ENCODE measurements at places on chromosomes 7 and 10. TPM values are rescaled to one million over a fixed set of nuclear protein-coding genes. Genes with fewer than 3 reads are reported as not detected.

Gene GPR146
- 14.4 TPM for total RNA-seq

Gene WEE2
- total RNA-seq = 1.4 TPM

Gene AKR1C8
- total RNA-seq = 7.5 TPM

Gene GIMAP7
- total RNA-seq = 7.4 TPM

- H3K27me3 ChIP-seq = no peaks in the 10 kb centered on the region
- H3K4me3 ChIP-seq = no peak overlapping the region
- DNase-seq = no peak
- H3K27ac ChIP-seq = no peak overlapping the region
Measured at GRCh38 chr7:14937581-14937980, 35.0 kb upstream of the DGKB start.

DNA sequence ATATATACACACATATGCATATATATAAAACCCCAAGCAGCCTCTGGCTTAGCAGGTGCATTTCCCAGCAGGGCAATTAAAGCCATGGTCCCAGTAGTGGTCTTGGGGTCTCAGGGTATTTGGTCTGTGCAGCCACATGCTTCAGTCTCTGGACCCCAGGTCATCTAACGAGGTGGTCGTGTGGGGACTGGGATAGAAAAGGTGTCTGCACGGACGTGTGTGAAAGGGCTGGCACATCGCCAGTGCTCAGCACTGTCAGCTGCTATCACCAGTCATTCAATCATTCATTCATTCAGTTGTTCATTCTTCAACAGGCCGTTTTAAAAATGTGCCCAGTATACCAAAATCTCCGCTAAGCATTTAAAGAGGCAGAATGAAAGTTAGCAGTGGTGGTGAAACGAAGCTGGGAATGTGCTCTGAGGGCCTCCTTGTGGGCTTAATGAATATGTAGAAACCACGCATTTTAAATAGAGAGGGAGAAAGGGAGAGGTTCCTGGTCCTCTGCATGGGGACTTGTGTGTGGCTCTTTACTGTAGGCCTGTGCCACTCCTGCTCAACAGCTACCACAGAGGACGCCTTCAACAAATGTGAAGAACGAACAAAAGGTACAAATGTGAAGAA lies 170.4 kb downstream of the EGFR start:
- H3K4me3 ChIP-seq = no peak overlapping the region
- no peaks in the 10 kb centered on the region for H3K27me3 ChIP-seq
- peaks cover 37% of the 10 kb centered on the region for H3K4me1 ChIP-seq
- no peak for DNase-seq

DNA sequence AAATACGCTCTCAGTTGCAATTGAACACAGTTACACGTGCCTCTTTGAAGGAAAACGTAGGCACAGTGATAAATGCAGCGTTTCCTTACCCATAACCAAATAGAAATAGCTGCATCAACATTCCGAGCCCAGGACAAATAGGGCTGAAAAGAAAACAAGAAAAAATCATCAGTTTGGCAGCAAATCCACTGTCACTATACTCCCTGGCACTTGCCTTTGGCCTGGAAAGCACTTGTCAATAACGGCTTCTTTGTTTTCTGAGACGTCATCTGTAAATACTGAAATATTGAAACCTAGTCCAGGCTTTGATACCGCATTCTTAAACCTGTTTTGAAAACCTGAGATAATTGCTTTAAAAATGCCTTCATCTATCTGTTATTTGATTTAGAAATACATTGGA lies 167.2 kb upstream of the AKR1E2 start:
- no peak overlapping the region for H3K4me3 ChIP-seq
- H3K27ac ChIP-seq = no peak overlapping the region
- no peaks in the 10 kb centered on the region for H3K27me3 ChIP-seq
- no peak for DNase-seq

GRCh38 chr7:34389332-34390078 lies 268.5 kb upstream of the NPSR1 start:
- no peak overlapping the region for H3K27ac ChIP-seq
- H3K27me3 ChIP-seq = no peaks in the 10 kb centered on the region
- H3K4me3 ChIP-seq = no peak overlapping the region
- H3K36me3 ChIP-seq = no peaks in the 10 kb centered on the region

DNA sequence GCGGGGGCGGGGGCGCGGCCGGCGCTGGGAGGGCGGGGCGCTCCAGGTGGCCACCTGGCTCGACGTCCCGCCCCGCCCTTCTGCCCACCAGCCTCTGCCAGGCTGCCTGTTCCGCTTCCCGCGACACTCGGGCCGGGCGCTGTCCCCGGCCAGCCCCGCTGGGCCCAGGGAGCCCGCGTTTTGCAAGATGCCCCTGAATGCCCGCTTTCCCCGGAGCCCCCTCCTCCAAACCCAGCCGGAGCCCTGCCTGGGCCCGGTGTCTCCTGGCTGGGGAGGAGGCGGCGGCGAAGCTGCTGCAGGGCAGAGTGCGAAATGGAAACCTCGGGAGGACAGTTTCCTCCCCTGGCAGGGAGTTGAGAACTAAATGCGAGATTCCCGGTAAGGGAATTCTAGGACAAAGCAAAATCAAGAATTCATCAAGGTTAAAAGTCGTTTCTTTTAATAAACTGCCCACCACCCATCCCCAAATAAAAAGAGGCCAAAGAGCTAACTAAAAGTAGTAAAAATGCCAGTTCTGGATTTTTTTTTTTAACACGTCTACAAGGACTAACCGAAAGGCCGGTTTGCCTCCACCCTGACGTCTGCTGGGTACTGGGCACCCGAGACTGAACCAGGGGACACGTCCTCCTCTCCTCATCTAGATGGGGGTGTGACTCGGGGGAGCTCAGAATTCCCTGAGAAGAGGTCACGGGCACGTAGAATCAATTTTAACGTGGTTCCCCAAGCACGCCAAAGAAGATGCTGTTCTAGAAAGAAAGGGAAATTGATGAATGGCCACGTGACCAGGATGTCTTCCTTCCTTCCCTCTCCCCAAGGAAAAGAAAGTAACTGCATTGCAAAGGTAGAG lies 200.4 kb upstream of the NFE2L3 start:
- H3K4me3 ChIP-seq = peak overlapping the region; percentile 74
- H3K27me3 ChIP-seq = no peaks in the 10 kb centered on the region
- DNase-seq = peak; percentile 31

DNA sequence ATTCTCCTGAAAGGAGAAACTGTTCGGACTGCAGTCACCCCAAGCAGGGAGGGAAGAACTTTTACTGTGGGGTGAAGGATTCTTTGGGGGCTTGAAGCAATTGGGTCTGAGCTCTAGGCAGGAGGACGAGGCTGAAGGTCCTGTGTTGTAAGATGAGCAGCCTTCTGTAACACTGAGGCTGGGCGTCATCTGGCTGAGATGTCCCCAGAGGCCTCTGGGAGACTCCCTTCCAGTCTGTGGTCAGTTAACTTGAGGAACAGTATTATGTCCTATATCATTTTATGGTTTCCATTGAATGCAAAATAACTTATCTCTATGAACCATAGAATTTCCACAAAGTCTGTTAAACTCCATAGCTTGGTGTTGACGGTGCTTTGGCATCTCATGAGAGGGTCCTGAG lies 26.3 kb downstream of the FIGNL1 start:
- H3K27ac ChIP-seq = no peak overlapping the region
- no peaks in the 10 kb centered on the region for H3K36me3 ChIP-seq
- no peak overlapping the region for H3K4me3 ChIP-seq

DNA sequence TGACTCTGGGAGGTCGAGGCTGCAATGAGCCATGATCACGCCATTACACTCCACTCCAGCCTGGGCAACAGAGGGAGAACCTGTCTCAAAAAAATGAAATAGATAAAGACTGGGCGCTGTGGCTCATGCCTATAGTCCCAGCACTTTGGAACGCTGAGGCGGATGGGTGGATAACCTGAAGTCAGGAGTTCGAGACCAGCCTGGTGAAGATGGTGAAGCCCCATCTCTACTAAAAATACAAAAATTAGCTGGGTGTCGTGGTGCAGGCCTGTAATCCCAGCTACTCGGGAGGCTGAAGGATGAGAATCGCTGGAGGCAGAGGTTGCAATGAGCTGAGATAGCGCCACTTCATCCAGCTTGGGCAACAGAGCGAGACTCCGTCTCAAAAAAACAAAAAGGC lies 1.1 kb upstream of the DDX21 start:
- H3K27ac ChIP-seq = no peak overlapping the region
- peaks cover 20% of the 10 kb centered on the region for H3K4me1 ChIP-seq
- DNase-seq = no peak
- no peaks in the 10 kb centered on the region for H3K36me3 ChIP-seq
- H3K4me3 ChIP-seq = no peak overlapping the region

GRCh38 chr10:126564326-126564888 lies 106.1 kb downstream of the C10orf90 start:
- no peak overlapping the region for H3K4me3 ChIP-seq
- no peak for DNase-seq
- no peaks in the 10 kb centered on the region for H3K36me3 ChIP-seq
- H3K27me3 ChIP-seq = no peaks in the 10 kb centered on the region
- H3K27ac ChIP-seq = no peak overlapping the region
- no peaks in the 10 kb centered on the region for H3K4me1 ChIP-seq

GRCh38 chr7:148939128-148939755 lies 55.2 kb upstream of the EZH2 start:
- H3K27ac ChIP-seq = no peak overlapping the region
- H3K4me3 ChIP-seq = no peak overlapping the region
- H3K4me1 ChIP-seq = peaks cover 6% of the 10 kb centered on the region
- no peak for DNase-seq
- H3K27me3 ChIP-seq = no peaks in the 10 kb centered on the region
- no peaks in the 10 kb centered on the region for H3K36me3 ChIP-seq

- H3K4me3 ChIP-seq = no peak overlapping the region
- DNase-seq = no peak
- peaks cover 14% of the 10 kb centered on the region for H3K4me1 ChIP-seq
- H3K36me3 ChIP-seq = no peaks in the 10 kb centered on the region
- no peaks in the 10 kb centered on the region for H3K27me3 ChIP-seq
- H3K27ac ChIP-seq = no peak overlapping the region
Measured at GRCh38 chr10:113044016-113044755, 94.1 kb downstream of the TCF7L2 start.

DNA sequence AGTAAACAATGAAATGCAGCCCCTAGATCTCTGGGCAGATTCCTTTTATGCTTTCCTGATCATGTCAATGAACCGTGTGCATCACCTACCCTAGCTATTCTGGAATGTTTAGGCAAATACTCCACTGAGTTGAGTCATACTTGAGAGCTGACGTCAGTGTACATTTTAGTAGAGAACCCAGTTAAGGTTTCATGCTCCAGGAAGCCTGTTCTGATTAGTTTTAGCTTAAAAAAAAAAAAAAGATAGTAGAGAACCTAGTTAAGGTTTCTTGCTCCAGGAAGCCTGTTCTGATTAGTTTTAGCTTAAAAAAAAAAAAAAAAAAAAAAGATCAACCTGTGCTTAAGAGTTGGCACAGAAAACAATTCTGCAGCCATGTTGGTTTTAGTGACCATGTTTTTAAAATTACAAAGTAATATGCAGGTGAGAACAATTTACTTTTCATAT lies 3.7 kb upstream of the MCU start:
- H3K4me1 ChIP-seq = no peaks in the 10 kb centered on the region
- no peak for DNase-seq
- H3K27ac ChIP-seq = no peak overlapping the region
- no peaks in the 10 kb centered on the region for H3K27me3 ChIP-seq
- H3K4me3 ChIP-seq = no peak overlapping the region

DNA sequence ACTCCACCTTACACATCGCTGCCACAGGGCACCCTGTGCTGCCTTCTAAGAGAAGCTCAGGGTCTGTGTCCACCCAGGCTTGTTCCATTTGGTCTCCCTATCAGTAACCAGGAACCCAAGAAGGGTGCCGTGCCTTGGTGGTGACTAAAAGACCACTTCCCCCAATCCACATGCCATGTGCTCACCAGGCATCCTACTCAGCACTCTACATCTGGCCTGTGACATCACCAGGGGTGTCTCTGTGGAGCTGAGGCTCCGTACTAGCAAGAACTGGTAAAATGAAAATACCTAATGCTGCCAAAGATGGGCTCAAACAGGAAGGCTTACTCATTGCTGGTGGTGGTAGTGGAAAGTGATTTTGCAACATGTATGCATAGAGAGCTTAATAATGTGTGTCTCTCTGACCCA lies 19.0 kb upstream of the C10orf71 start:
- H3K27me3 ChIP-seq = no peaks in the 10 kb centered on the region
- no peaks in the 10 kb centered on the region for H3K36me3 ChIP-seq
- H3K4me3 ChIP-seq = no peak overlapping the region
- DNase-seq = no peak

DNA sequence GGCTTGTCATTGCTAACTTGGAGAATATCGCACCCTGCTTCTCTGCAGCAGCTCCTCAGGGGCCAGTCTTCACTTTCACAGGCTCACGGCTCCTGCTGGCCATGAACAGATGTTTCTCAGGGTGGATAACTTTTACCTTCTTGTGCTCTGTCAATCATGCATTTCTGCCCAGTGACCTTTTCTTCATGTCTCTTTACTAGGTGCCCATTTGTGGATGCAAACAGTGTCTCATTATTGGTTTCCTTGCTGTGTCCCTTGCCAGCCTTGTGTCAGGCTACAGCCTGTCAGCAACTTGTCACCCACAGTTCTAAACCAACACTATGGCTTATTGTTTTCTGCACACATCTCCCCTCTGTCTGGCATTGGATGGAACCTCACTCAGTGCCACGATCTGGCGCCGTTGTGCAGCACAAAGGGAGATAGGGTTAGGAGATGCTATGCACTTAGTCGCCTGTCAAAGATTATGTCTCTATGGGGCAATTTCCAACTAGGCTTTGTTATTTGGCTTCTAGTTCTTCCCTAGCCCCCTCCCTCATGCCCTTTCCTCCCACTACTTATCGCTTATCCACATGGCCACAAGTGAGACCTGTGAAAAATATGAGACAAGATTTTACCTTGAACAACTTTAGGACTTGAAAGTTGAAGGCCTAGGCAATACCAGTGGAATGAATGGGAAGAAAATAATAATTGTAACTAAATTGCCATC lies 45.7 kb upstream of the NXPH1 start:
- DNase-seq = no peak
- H3K36me3 ChIP-seq = no peaks in the 10 kb centered on the region
- H3K27ac ChIP-seq = no peak overlapping the region
- H3K4me3 ChIP-seq = no peak overlapping the region

GRCh38 chr7:24572393-24572996 lies 757 bp upstream of the PALS2 start:
- peak overlapping the region; percentile 68 for H3K4me3 ChIP-seq
- no peaks in the 10 kb centered on the region for H3K27me3 ChIP-seq
- H3K36me3 ChIP-seq = no peaks in the 10 kb centered on the region
- peaks cover 7% of the 10 kb centered on the region for H3K4me1 ChIP-seq
- H3K27ac ChIP-seq = peak overlapping the region; percentile 72
- DNase-seq = peak; percentile 26

- H3K4me1 ChIP-seq = peaks cover 4% of the 10 kb centered on the region
- no peak for DNase-seq
- H3K4me3 ChIP-seq = no peak overlapping the region
- H3K27me3 ChIP-seq = no peaks in the 10 kb centered on the region
- no peak overlapping the region for H3K27ac ChIP-seq
Measured at GRCh38 chr10:52756295-52756694, 16.3 kb downstream of the MBL2 start.

- no peaks in the 10 kb centered on the region for H3K27me3 ChIP-seq
- no peak overlapping the region for H3K4me3 ChIP-seq
- no peak overlapping the region for H3K27ac ChIP-seq
- no peak for DNase-seq
- no peaks in the 10 kb centered on the region for H3K36me3 ChIP-seq
Measured at GRCh38 chr10:70354556-70354955, 27.9 kb downstream of the LRRC20 start.

GRCh38 chr7:27520815-27521790 lies 141.6 kb downstream of the HIBADH start:
- DNase-seq = peak; percentile 24
- no peaks in the 10 kb centered on the region for H3K36me3 ChIP-seq
- H3K27ac ChIP-seq = no peak overlapping the region
- H3K27me3 ChIP-seq = no peaks in the 10 kb centered on the region

- H3K27ac ChIP-seq = peak overlapping the region; percentile 92
- H3K4me1 ChIP-seq = peaks cover 32% of the 10 kb centered on the region
- H3K36me3 ChIP-seq = no peaks in the 10 kb centered on the region
- no peaks in the 10 kb centered on the region for H3K27me3 ChIP-seq
- no peak for DNase-seq
- peak overlapping the region; percentile 90 for H3K4me3 ChIP-seq
Measured at GRCh38 chr7:92244808-92245486, 767 bp downstream of the KRIT1 start.

All from testis (tissue), 5 donors.